H1 (cell line): ENCODE measurements at places on chromosomes 4 and X.

- no peak for DNase-seq
Measured at GRCh38 chr4:146329050-146329716, 114.8 kb downstream of the REELD1 start.

DNA sequence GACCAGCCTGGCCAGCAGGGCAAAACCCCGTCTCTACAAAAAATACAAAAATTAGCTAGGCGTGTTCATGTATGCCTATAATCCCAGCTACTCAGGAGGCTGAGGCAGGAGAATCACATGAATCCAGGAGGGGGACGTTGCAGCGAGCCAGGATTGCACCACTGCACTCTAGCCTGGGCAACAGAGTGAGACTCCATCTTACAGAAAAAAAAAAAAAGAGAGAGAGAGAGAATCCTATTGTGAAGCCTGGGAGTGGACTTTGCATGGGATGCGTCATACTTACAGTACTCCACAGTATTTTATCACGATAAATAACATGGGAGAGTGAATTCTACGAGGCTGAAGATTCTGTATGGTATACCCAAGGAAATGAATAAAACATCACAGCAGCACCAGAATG is 139.6 kb downstream of the AASDH start:
- DNase-seq: no peak

- DNase-seq: no peak
Measured at GRCh38 chrX:153776120-153776599, 4.7 kb upstream of the SRPK3 start.

DNA sequence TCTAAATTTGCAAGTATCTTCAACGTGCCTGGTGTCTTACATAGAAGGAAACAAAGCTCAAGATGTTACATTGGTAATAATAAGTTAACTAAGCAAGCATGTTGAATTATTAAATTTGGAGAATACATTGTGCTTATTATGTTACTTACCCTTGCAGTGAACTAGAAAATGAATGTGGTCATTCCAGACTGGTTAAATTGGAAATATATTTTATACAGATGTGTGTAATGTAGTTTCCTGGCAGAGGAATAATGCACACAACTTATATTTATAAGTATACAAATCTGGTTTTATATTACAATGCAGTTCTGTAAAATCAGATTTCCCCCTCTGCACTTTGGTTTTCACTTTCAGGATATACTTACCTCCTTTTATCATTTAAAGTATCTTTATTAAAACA is 159.9 kb upstream of the SLIT2 start:
- DNase-seq: no peak

DNA sequence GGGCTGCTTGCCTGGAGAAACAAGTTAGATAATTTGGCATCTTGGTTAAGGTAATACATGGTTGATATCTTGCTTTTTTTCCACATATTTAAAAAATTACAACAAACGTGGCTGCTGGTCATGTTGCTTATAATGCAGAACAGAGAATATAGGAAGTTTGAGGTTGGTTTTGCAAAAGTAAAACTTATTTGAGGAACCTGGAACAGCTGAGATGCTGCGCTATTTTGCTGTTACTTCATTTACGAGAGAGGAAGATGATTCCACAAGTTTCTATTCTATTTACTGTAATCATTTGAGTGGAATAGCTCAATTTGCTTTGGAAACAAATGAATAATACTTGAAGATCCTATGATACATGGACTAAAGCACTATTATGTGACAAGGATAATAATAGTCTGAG is 118.9 kb downstream of the TMA16 start:
- DNase-seq: no peak

- DNase-seq: no peak
Measured at GRCh38 chrX:143500751-143501150, 16.5 kb downstream of the SPANXN3 start.

DNA sequence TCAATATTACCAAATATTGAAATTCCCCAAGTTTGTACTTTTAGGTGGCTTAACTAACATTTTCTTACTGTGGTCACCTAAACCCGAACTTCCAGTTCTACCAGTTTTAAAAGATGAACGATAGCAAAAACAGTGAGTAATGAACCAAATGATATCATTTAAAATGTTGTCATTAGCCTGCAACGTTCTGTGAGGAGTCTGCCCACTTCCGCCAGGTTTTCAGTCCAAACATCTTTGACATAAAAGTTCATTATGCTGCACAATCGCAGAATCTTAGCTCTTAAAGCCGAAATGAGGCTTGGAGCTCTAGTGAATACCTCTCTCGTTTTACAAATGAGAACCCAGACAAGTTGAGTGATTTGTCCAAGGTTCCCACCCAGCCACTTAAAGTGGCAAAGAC is 762 bp downstream of the PIGA start:
- DNase-seq: no peak

DNA sequence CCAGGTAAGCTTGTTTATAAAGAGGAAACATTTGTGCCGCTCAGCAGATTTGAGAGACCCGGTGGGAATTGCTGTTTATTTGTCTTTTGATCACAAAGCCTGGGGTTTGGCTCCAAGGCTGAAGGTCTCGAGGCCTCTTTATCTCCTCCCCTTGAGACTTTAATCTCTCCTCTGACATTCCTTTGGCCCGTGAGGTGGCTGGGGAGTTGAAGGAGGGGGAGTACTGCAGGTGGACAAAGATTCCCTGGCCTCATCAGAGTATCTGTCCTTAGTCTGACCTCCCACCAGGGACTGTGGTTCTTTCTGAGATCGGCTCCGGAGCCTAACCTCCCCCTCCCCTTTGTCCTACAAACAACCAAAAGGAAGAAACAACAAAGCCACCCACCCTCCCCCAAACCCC is 216.5 kb downstream of the MID1IP1 start:
- DNase-seq: no peak

GRCh38 chr4:102596532-102596931 is 95.4 kb downstream of the NFKB1 start:
- no peak for DNase-seq

GRCh38 chr4:142351958-142352357 is 494.1 kb downstream of the INPP4B start:
- no peak for DNase-seq

GRCh38 chrX:71439420-71439819 is 73.3 kb downstream of the TAF1 start:
- DNase-seq: no peak

- no peak for DNase-seq
Measured at GRCh38 chrX:108299101-108299591, 139.1 kb downstream of the COL4A6 start.

DNA sequence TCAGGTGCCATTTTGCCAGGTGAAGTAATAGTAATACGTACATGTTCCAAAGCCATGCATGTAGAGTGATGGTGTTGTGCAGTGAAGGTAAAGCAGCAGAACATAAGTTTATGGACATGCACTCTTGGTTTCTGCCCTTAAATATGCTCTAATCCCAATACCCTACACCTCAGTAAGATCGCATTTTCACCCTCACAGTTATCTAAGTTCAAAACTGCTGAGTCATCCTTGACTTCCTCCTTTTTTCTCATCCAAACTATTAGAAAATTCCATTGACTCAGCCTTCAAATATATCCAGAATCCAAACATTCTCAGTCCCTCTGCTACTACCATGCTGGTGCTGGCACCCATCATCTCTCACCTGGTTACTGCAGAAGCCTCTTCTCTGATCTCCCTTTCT is 652.9 kb upstream of the IGFBP7 start:
- DNase-seq: no peak

DNA sequence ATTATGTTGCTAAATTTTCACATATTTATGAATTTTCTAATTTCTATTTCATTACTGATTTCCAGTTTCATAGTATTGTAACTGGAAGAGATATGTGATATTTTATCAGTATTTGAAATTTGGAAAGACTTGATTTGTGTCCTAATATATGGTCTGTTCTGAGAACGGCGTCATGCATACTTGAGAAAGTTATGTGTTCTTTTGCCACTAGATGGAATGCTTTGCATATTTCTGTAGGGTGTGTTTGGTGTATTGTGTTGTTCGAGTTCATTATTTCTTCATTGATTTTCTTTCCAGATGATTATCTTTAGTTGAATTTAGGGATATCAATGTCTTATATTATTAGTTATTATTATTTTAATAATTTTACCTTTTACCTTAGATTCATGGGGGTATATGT is 110.6 kb upstream of the ITM2A start:
- DNase-seq: no peak

GRCh38 chr4:45370408-45370807 is 644.1 kb upstream of the GNPDA2 start:
- DNase-seq: no peak

DNA sequence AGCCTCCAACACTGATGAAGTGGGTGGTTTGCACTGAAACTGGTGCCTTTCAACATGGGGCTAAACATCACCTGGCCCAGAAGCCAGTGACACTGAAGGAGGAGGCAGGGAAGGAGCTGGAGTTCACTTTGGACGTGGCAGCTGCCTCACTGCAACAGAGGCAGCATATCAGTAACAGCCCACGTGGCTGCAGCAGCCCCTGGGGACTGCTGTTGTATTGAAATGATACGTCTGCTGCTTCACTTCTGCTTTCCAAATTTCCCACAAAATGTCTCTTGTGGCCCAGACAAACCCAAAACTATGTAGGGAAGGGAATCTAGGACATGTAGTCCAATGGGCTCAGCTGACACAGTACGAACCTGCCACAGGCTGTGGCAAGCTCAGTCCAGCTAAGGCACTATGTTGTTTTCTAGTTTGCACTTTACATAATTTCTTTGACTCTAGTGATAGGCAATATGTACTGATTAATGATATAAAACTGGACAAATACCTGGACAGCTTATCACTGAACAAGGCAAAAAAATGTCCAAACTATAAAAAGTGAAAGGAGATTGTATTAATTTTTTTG is 84.7 kb upstream of the RAPGEF2 start:
- no peak for DNase-seq

GRCh38 chrX:44904542-44905115 is 31.6 kb downstream of the KDM6A start:
- DNase-seq: no peak

DNA sequence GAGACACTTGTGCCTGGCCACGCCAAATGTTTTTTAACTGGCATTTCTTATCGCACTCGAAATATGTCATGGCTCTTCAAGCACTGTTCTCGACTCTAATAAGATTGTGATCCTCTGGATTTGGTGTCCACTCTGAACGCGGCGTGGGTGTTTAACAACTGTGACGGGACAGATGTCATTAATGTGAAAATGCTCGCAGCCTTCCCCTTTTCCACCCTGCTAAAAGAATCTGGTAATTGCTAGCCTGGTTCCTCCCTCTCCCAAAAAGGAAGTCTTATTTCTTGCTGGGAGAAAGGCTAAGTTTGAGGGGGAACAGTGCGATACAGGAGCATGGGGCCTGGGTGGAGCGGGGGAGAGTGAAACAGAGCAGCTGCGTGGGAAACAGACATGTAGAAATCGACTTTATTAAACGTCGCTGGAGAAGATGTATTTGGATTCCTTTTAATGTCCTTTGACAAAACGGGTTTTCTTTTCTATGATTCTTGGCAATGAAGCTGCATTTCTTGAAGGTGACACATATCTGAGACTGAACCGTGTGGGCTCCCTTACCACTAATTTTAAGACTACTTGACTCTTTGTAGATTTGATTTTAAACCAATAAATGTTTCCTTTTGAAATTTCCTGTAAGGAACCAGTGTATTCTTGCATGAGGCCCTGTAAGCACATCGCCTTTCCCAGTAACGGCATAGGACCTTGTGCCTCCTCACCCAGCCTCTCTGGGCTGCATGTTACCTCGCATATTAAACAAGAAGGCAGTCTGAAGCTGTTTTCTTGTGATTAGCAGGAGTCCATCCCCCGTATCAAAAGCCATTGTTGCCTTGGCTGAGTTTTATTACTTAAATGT is 17.8 kb downstream of the TBC1D1 start:
- DNase-seq: no peak

DNA sequence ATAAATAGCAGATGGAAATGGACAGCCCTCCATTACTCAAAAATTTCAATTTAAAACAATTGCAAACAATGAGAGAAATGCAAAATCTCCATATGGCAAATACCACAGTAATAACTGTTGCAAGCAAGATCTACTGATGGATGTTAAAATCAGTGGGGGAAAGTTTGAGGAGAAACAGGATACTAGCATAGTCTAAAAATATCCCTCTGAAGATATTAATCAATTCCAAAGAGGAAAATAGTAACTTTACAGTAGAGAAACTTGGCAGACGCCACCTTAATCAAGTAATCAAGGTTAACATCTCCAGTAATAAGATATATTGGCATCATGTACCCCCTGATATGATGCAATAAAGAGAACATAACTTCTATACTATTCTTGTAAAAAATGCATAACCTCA is 344.8 kb downstream of the ZNF674 start:
- no peak for DNase-seq

DNA sequence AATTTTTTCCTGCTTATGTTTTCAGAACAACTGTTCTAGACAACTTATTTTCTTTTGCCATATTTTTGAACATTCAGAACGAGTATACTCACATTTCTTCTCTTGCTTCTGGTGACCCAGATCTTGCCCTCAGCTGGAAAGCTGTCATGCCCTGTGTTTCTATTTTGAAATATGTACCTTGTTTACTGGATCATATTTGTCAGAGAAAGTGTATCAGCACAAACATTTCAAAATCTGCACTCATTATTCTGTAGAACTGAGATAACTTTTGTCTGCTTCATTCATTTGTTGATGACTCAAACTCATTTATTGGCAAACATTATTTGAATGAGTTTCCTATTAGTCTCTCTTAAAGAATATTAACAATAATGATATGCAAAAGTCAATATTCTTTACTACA is 46.2 kb upstream of the FAM9A start:
- DNase-seq: no peak

DNA sequence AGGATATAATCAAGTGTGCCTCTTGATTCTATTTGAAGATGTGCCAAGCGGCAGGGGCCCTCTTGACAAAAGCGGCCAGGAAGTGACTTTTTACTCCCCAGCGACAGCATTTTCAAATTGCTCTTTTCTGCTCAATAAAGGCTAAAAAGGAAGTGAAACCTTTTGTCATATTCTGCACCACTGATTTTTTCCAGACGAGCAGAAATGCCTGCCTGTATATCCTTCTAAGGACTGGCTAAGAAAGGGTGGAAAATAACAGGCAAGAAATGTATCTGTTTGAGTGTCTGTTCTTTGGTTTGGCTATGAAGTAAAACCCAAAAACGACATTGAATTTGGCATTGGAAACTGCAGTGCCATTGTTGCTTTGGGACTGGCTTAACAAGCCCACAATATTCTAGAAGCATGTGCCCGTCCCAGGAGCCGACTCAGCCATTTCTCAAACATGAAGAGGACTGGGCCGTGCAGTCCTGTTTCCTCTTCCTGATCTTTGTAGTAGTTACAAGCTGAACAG is 25.4 kb downstream of the TMSB4X start:
- no peak for DNase-seq

GRCh38 chr4:159383562-159383931 is 280.7 kb downstream of the RAPGEF2 start:
- no peak for DNase-seq

GRCh38 chr4:27082776-27083175 is 222.1 kb downstream of the STIM2 start:
- no peak for DNase-seq

- DNase-seq: no peak
Measured at GRCh38 chr4:68077737-68078136, 51.9 kb downstream of the TMPRSS11F start.

DNA sequence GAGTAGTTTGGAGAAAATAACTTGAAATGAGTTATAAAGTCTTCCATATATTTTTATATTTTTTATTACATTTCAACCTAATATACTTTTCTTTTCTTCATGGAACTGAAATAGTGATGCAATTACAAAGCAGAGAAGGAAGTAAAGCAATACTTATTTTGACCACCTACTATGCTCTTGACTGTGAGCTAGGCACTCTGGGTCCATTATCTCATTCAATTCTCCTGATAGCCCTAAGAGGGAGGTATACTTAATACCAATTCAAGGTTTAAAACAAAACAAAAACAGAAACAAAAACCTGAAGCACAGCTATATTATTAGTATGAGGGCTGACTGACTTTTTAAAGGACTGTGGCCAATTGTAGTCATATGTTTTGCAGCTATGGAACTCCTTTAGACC is 193.5 kb downstream of the MAD2L1 start:
- no peak for DNase-seq
